ENCODE measurements at places on chromosomes 3 and 15.

DNA sequence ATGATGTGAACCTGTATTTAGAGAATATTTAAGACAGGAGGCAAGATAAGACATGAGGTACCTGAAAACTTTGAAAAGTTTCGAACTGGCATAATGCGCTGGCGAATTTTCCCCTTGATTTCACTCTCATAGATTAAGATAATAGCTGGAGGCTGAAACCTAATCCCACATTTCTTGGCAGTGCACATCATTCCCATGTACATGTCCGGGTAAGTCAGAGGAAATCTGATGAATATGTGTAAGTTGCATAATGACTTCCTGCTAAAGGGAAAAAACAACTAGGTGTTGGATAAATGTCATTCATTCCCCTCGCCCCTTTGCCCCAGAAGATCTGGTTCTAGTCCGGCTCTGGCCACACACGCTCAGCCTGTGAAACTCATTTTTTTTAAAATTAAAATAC is 3.6 kb downstream of the CEP19 start:
- DNase-seq = no peak

- no peak for DNase-seq
Observed at GRCh38 chr15:35506272-35506870, 39.6 kb downstream of the DPH6 start.

DNA sequence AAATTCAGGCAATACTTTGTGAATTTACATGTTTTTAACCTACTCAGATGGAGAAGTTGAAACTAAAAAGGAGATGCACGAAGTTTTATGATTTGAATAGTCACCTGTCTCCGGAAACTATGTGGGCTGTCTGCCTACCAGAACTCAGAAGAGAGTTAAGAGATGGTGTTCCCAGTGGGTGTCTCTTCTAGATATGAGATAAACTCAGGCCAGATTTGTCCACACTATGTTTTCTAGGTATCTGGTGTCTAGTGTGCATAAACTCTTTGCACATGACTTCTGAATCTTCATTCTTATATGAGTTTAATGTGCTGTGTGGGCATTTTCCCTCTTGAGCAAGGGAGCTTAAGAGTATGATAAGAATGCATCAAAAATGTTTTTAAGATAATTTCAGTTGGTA is 222.8 kb downstream of the FOXP1 start:
- DNase-seq = no peak

DNA sequence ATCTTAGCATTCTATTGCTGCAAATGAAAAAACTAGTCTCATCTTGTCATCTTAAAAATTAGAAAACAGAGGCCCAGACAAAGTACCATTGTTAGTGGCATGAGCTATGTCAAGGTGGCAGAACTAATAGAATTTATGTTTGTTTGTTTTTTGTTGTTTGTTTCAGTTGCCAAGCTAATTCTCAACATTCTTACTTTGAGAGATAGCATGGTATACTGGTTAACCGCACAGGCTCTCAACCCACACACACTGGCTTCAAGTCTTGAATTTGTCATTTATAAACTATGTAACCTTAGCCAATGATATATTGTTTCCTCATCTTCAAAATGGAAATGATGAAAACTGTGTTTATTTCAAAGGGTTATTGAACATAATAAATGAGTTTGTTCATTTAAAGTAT is 367.6 kb upstream of the PLSCR5 start:
- DNase-seq = peak; percentile 52

DNA sequence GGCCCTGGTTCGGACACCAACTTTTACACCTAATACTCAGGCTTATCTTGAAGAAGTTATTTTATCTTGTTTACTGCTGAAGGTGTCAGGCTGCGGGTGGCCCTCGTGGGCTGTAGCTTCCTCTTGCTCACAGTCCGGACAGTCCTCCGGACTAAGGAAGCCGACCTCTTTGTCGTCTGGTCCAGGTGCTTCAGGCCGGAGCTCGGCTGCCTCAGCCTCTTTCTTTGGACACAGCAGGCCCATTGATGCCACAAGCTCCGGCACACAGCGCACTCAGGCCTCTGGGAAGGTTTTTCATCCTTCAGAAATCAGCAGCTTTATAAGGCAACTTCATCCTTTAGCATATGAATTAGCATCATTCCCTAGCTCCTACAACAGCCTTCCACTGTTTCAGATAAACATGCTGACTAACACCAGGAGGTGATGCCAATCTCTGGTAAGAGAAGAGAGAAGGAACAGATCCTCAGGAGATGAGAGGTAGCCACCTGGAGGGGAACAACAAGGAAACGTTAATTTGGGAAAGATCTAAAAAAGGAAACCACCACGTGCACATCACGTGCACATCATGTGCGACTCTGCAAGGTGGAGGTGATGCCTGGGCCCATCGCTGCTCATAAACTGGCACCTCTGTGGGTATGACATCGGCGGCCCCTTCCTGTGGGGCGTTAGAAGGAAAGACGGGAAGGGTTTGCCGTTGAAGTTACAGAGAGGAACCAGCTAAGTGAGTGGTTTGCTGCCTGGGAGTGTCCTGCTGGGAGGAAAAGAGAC is 4.4 kb upstream of the CHAC1 start:
- no peak for DNase-seq

DNA sequence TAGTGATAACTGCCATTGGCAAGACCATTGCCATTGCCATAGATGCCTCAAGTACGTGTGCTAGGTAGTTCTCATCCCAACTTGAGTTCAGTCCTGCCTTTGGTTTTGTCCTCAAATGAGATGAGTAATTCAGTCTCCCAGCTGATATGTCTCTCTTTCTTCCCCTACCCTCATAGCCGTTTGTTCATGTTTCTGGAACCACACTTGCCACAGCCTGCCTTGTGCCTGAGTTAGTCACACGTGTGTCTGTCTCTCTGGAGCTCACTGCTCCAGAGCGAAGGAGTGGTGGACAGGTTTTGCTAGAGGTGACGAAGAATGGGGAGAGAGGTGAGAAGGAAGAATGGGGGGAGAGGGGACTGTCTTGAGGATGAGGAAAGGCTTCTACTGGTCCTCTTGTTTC is 88.0 kb upstream of the IGF1R start:
- no peak for DNase-seq

GRCh38 chr15:35723852-35724251 is 177.9 kb upstream of the DPH6 start:
- DNase-seq = peak; percentile 50

All from fibroblast of skin of right quadriceps (primary cell).